Head of caudate nucleus (tissue), 42 donors: ENCODE measurements at places on chromosomes 5 and 9.
A peak's percentile ranks its signal among the peaks of the same experiment; 100 is the strongest.

DNA sequence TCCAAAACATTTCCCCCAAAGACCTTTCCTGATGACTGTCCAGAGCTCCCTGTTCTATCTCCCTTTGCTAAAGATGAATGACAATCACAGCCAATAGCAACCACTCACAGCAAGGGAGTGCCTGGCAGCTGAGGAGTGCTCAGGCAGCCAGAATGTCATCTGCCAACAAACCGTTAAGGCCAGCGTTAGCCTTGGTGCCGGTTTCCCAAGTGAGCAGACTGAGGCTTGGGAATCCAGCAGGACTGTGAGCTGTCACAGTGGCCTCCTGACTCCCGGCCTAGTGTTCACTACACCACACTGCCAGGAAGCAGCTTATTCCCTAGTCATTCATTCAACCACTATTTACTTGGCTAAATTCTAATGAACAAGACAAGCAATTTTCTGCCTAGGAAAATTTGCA lies 24.7 kb downstream of the STK10 start:
- DNase-seq, result peak; percentile 37

- no peak for DNase-seq
These were observed 209.5 kb upstream of the TARS1 start for GRCh38 chr5:33231214-33231710.

DNA sequence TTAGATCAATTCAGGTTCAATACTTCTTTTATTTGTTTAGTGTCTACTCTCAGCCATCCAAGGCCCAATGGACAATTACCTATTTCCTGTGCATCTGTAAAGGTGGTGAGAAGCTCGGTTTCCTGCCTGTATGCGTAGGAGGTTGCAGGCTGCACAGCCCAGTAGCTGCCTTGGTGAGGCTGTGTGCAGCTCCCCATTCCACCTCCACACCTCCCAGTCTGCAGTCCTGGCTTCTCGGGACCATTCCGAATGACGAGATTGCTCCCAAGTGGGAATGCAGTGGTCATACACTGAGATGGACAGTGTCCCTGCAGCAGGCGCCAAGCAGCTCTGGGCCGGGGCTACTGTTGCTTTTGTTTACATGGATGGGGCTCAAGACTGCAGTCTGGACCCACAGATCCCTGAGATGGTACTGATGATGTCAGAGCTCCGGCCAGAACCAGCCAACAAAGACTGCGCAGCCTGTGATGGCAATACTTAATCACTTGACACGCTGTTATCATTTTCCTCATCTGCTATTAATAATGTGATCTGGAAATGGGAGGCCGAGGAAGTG lies 206.1 kb upstream of the IRX1 start:
- no peak for DNase-seq

DNA sequence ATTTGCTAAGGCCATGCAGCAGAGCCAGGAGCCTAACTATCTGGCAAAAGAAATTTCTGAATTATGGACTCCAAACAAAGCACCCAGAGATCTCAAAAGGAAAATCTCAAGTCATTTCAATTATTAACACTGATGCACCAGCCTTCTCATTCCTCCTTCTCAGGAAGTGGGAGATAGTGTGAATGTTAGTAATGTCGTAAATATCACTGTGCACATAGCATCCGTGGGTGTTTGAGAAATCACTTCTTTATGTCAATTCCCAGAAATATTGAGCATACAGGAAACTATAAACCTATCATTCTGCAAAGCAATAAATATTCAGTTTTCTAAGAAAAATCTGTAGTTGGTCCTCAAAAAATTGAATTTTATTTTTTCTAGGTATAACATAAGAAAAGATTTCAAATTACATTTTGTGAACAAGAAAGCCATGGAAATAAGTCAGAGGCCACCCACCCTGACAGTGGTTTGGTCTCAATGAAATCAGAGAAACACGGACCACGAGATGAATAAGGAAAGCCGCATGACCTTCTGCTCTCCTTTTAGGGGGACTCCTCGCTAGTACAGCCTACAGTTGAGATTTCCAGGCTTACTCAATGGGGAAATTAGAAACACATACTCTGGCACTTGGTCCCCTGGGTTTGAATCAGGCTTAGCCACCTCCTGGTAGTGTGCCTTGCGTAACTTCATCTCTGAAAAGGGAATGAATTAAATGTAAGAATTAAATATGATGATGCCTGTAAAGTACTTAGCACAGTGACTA lies 120.6 kb downstream of the DIRAS2 start:
- no peak for DNase-seq

DNA sequence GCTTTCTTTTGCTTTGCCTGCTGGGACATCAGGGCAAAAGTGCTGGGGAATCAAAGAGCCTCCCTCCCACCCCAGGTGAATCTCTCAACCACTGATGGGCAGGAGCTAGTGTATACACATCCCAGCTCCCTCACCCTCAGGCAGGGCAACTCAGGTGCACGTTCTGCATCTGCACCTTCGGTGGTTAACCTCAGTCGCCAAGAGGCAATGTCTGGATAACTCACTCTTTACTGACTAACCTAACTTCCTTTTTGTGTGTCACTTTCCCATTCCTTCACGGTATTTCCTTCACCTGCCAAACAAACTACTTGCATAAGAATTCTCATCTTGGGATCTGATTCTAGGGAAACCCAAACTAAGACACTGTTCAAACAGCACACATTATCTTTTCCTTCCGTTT lies 26.3 kb downstream of the CNTFR start:
- no peak for DNase-seq

DNA sequence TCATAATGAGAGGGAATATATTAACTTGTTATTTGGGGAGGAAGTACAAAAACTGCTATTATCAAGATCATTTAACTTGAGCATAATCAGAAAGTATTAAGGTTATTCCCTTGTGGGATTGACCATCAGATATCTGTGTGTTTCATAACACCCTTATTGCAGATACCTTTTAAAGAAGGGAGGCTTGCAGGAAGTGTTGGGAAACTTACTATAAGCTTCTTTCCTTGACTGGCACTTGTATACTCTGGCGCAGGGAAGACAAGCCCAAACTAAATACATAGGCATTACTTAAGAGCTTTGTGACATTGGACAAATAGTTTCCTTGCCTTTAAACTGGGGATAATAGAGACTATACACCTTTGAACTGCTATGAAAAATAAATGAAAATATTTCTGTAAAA lies 50.9 kb downstream of the PIK3R1 start:
- no peak for DNase-seq

- no peak for DNase-seq
These were observed 1926.3 kb upstream of the WWC1 start for GRCh38 chr5:166365164-166365563.
